ENCODE measurements at places on chromosomes 16 and 17. TPM values are rescaled to one million over a fixed set of nuclear protein-coding genes. Genes with fewer than 3 reads are reported as not detected.
A peak's percentile ranks its signal among the peaks of the same experiment; 100 is the strongest.

The STAC2 gene
- not detected for total RNA-seq

The NOG gene
- 3.0 TPM for total RNA-seq

The PGAP3 gene
- 33.2 TPM for total RNA-seq

The CHST5 gene
- total RNA-seq = not detected

The PLD6 gene
- 3.6 TPM for total RNA-seq

The SDR42E2 gene
- total RNA-seq = 0.66 TPM

The RNF222 gene
- not detected for total RNA-seq

The CDRT15 gene
- not detected for total RNA-seq

The MFAP4 gene
- total RNA-seq = 35.3 TPM

The HOXB8 gene
- not detected for total RNA-seq

The LGALS9B gene
- total RNA-seq = not detected

The TNS4 gene
- not detected for total RNA-seq

The GABARAP gene
- total RNA-seq = 145 TPM

The C1QTNF8 gene
- not detected for total RNA-seq

The PRAC2 gene
- not detected for total RNA-seq

The RNF227 gene
- total RNA-seq = 3.0 TPM

The CXCL16 gene
- total RNA-seq = 3.6 TPM

GRCh38 chr16:79601092-79601930, 774 bp upstream of the MAF start:
- DNase-seq = peak; percentile 47

DNA sequence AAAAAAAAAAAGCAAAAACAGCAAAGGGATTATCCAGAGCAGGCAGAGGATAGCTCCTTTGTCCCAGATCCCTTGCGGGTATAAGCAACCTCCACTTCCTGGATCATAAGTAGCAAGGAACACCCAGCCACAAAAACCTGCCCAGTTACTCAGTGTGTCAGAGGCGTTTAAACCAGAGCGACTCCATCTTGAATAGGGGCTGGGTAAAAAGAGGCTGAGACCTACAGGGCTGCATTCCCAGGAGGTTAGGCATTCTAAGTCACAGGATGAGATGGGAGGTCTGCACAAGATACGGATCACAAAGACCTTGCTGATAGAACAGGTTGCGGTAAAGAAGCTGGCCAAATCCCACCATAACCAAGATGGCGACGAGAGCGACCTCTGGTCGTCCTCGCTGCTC, 33.4 kb upstream of the HELZ start:
- no peak for DNase-seq

- peak; percentile 13 for DNase-seq
These were observed 115.3 kb downstream of the OR1D5 start for GRCh38 chr17:2947996-2948550.

- DNase-seq = no peak
These were observed 1.3 kb downstream of the CIITA start for GRCh38 chr16:10878328-10878643.

- DNase-seq = peak; percentile 82
These were observed at the start of gene VAT1 for GRCh38 chr17:43021741-43022512. Gene VAT1 (minus strand): TSS chr17:43022385. CDS start chr17:43022322, 63 bp downstream.

- peak; percentile 45 for DNase-seq
These were observed 397 bp downstream of the RIPOR1 start for GRCh38 chr16:67528870-67529581.

DNA sequence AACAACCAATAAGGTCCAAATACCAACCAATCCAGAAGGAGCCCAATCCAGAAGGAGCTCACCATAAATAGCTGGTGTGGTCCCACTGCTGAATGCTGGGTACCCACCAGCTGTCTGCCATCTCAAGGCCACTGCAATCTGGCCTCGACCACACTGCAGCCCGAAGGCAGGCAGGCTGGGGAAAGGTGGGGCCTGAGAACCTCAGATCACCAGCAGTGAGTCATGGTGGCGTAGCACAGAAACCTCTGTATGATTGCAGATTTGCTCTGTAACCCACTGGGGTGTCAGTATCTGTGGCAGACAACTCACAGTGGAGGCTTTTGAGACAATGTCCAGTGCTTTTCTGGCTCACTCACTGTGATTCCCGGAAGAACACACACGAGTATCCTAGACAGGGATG, 14.7 kb upstream of the CMTR2 start:
- no peak for DNase-seq

DNA sequence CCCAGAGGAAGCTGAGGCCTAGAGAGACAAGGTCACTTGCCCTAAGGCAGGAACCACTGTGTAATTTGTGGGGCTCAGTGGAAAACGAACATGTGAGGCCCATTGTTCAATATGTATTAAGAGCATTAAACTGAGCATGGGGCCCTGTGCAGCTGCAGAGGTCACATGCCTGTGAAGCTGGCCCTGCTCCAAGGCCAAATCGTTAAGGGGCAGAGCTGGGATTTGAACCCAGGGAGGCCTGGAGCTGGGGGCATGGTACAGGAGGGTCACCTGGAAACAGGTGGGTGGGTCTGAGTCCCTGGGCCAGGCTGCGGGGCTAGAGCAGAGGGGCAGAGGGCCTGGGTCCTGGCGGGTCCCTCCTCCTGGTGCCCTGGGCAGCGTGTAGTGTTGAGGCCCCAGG, 19.7 kb downstream of the C16orf74 start:
- DNase-seq = no peak

GRCh38 chr17:78895322-78895721, 7.7 kb downstream of the CEP295NL start:
- no peak for DNase-seq

GRCh38 chr16:892006-892405, 78.8 kb downstream of the LMF1 start:
- no peak for DNase-seq

GRCh38 chr16:72137380-72138063, 34.4 kb downstream of the PMFBP1 start:
- DNase-seq = no peak

DNA sequence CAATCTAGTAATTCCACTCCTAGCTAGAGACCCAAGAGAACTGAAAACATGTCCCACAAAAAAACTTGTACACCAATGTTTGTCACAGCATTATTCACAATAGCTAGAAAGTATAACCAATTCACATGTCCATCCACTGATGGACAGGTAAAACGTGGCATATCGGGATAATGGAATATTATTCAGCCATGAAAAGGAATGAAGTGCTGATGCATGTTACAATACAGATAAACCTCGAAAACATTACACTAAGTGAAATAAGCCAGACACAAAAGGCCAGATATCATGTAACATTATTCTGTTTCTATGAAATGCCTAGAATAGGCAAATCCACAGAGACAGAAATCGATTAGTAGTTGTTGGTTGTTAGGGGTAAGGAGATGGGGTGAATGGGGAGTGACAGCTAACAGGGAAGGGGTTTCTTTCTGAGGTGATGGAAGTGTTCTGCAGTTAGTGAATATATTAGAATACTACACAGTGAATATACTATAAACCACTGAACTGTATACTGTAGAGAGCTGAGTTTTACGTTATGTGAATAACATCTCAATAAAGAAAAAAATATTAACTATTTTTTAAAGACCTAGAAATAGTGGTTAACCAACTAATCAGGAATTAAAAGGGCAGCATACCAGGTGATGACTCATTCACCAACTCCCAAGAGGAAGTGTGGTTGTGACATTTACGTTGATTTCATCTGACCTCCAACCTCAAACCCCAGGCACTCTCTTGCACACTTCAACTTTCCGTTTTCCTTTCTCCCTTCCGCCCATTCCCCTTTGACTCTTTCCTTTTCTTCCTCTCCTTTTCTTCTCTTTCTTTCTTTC, 48.6 kb downstream of the GAS7 start:
- no peak for DNase-seq

GRCh38 chr17:10311131-10311530, 61.7 kb downstream of the MYH13 start:
- no peak for DNase-seq

DNA sequence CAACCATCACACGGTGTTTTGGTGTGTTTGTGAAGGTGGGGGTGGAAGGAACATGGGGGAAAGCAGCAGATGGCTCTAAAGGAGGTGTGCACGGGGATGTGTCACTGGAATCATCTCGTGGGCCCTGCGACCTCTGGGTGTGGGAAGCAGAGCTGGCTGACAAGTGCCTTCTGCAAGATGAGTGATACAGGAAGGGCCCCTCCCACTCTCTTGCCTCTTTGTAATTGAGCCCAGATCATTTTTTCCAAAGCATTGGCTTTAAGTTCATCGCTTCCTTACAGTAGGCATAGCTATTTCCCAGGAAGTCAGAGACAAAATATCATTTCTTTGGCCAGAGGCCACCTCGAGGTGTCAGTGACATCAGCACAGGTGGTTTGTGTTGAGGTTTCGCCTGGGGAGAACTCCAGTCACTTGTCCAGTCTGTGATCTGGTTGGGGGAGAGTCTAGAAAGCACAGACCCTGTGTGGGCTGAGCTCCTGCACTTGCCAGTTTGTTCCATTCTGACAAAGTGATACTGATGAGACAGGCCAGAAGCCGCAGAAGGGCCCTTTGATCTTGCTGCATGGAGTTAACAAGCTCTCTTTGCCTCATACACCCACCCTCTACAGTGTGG, 20.6 kb upstream of the SNTB2 start:
- DNase-seq = no peak

- DNase-seq = no peak
These were observed 315.5 kb upstream of the CDH5 start for GRCh38 chr16:66050991-66051390.

GRCh38 chr17:6090253-6090652, 20.1 kb downstream of the WSCD1 start:
- DNase-seq = no peak

DNA sequence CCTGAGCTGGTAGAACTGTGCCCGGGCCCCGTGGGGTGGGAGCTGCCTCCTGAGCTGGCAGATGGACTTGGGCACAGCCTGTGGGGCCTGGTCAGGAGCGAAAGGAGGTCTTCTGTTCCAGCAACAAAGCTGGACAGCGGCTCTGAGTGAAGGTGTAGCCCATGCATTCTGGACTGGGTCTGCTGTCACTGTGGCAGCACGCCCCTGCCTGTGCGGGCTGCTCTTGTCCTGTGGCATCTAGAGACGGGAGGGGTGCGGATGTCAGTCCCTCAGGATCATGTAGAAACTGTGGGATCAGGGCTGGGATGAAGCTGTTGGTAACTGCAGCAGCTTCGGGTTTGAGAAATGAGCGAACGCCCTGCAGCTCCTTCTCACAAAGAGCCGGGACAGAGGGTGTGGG, 19.4 kb downstream of the BAIAP2 start:
- no peak for DNase-seq

- DNase-seq = no peak
These were observed 961 bp upstream of the MAP3K3 start for GRCh38 chr17:63621229-63621683.

GRCh38 chr17:81666342-81667191, at the start of the genes CCDC137 and OXLD1:
Gene CCDC137 (plus strand): TSS chr17:81666737. CDS start chr17:81666767, 30 bp downstream.
Gene OXLD1 (minus strand): TSS chr17:81666605. CDS start chr17:81666577, 28 bp downstream.
- DNase-seq = peak; percentile 97

- DNase-seq = no peak
These were observed 203.6 kb downstream of the RAB11FIP4 start for GRCh38 chr17:31595076-31595475.

DNA sequence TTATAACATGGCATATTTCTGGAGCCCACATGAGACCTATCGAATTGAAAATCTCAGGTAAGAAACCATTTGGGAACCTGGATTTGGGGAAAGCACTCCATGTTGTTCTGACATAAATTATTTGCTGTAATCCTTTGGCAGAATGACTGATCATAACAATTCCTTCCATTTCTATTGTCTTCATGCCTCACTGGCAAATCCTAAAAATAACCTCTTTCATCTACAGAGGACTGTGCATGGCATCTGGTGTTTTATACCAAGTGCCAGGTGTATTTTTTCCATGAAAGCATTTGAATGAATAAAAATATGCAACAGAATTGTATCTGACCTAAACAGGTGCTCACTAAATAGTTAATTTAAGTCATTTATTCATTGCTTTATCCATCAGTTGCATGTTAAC, 33.7 kb upstream of the COQ7 start:
- DNase-seq = no peak

DNA sequence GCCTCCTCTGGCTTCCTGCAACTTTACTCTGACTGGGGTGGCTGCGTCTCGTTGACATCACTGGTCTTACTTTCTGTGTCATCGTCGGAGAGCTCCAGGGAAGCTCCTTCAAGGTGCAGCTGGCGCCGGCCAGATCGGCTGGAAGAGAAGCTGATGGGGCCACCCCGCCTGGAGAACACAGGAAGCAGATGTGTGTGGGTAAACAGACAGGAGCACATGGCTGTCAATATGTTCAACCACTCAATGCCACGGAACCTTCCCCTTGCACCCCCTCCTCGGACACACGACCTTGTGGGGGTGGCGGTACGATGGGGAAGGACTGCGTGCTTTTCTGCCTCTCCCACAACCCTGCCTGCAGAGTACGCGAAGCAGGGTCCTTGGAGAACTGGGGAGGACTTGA, 40.1 kb downstream of the NDEL1 start:
- no peak for DNase-seq

DNA sequence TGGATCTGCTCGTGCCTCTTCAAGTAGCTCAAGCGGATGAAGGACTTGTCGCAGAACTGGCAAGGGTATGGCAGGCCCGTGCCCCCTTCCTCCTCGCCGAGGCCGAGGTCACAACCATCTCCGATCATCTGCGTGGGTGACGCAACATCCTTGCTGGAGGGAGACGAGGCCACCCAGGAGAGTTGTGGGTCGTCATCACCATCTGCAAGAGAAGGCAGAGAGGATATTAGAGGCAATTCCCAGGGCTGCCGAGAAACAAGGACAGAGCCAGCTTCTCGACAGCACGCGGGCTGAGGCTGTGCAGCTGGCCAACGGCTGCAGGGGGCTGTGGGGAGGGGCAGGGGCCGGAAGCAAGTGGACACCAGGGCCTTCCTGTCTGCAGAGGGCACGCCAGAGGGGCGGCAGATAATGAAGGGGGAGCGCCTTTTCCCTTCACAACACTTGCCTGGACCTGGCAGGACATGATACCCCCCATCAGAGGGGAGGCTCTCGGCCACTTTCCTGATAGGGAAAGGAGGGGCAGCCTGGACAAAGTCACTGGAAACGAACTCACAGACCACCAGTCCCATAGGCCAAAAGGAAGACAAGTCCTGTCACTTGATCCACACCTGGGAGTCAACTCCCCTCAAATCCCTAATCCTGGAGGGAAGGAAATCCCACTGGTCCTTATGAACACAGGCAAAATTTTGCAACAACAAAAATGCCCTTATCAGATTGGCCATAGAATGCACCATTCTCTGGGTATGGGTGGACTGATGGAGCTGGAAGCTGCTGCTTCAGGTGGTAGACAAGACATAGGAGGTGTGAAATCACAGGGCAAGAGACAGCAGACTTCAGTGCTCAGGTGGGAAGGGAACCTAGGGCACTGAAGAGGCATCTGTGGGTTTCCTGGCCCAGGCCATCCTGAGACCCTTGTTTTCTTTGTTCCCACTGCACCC, 217.0 kb downstream of the ZNF423 start:
- peak; percentile 8 for DNase-seq

GRCh38 chr16:89473136-89473712, 17.1 kb downstream of the ANKRD11 start:
- DNase-seq = no peak

DNA sequence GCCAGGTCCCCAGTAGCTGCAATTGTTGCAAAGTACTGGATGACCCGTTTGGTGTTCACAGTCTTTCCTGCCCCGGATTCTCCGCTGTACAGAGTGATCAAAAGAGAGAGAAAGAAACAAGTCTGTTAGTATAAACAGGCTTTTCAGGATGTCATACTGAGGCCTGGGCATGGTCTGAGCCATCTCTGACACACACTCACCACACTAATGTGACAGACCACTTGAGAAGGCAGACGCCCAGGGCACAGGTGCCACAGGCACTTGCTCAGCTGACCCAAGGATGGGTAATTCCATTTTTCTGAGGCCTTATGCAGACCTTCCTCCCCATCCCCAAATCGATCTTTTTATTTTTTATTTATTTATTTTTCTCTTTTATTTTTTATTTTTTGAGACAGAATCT, 7.5 kb downstream of the MYH3 start:
- DNase-seq = no peak
